ENCODE measurements at places on chromosomes 13 and 19. TPM values are rescaled to one million over a fixed set of nuclear protein-coding genes. Genes with fewer than 3 reads are reported as not detected.

Gene LRFN3
- total RNA-seq = 6.3 TPM

Gene FGF14
- total RNA-seq = 0.70 TPM

Gene TGFBR3L
- total RNA-seq = 1.0 TPM

Gene PSG3
- 0.50 TPM for total RNA-seq

Gene PPM1N
- total RNA-seq = 1.0 TPM

Gene LILRB4
- not detected for total RNA-seq

Gene ERICH4
- not detected for total RNA-seq

Gene UNC13A
- 0.05 TPM for total RNA-seq

Gene TRPC4
- 0.15 TPM for total RNA-seq

Gene ZNF888
- total RNA-seq = 24.7 TPM

DNA sequence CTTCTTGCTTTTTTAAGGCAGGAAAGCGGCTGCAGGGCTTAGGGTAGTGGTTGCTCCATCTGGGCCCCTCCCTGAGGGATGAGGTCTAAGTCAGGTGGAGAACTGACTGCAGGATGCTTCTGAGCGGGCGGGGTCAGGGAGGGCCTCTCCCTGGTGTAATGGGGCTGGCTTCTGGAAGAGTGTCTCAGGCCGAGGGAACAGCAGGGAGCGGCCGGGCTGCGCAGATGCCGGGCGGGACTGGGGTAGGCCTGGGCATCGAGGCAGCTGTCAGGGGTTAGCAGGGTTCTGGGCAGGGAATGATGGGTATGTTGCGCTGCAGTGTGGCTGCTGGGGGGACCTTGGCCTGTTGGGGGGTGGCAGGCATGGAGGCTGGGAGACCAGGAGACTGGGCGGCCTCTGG is 2.7 kb downstream of the FAM174C start:
- no peak for DNase-seq

DNA sequence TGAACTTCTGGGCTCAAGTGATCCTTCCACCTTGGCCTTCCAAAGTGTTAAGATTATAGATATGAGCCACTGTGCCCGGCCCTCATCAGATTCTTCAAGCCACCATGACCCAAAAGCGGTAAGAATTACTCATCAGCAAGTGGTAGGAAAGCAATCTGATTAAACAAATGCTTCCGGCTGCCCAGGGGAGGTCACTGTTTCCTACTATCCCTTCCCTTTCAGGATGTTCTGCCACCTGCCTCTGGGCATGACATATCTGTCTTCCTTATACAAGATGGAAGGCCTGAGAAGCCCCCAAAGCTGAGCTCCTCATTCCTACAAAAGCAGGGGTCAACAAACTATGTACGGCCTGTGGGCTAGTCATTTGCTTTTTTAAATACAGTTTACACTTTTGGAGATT is 7.0 kb downstream of the ABHD8 start:
- peak; percentile 65 for DNase-seq

DNA sequence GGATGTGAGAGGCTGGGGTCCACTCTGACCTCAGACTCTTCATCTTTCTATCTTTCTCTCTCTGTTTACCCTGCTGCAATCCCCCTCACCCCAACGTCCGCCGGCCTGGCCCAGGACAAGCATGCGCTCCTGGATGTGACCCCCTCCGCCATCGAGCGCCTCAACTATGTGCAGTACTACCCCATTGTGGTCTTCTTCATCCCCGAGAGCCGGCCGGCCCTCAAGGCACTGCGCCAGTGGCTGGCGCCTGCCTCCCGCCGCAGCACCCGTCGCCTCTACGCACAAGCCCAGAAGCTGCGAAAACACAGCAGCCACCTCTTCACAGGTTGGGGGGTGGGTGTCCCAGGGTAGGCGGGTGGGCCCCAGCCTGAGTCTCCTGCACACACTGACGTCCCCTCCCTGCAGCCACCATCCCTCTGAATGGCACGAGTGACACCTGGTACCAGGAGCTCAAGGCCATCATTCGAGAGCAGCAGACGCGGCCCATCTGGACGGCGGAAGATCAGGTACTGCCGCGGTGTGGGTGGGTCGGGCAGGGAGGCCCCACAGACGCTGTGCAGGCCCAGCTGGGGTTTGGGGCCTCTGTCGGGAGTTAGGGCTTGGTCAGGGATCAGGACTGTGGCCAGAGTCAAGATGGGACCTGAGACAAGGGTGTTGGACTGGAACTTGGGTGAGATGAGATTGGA is 15.0 kb downstream of the APBA3 start:
- DNase-seq = no peak

DNA sequence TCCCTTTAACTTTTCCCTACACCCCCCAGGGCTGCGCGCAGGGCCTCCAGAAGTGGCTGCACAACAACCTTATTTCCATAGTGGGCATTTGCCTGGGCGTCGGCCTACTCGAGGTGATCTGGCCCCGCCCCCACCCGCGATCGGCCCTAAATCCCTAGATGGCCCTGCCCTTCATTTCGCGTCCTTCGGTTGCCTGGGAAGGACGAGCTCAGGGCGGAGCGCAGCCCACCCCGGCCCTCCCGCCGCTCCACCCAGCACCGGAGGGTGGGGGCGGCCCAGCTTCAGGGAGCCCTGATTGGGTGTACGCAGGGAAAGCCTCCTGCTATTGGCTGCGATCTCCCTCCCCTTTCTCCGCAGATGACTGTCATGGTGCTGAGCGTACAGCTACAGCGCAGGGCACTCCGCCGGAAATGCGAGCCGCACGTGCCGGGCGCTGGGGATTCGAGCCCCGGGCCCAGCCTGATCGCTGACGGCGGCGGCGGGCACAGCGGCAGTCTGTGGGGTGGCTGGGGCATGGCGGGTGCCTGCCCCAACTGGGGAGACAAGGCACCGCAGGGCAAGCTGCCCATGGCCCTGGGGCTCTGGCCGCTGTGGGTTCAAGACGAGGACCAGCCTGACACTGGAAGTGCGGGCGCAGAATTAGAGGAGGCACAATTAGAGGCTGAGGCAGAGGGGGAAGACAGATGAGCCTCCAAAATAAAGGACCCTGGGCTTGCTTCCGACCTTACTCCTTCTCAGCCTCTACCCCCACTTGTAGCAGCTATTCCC is 4.3 kb downstream of the CD37 start:
- peak; percentile 86 for DNase-seq

DNA sequence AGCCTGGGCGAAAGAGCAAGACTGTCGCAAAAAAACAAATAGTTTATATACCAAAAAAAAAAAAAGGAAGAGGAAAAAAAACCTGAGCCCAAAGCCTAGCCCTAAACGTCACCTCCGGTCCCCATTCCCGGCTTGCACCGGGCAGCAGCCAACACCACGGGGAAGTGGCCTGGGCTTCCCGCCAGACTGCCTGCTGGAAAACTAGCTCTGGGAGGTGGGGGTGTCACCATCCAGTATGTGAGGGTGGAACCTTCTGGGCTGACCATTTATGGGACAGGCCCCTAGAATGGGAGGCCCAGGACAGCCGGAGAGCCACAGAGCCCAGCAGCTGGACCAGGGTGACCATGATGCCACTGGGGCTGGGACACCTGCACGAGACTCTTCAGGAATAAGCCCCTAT is 37.3 kb downstream of the IL12RB1 start:
- DNase-seq = no peak

- peak; percentile 86 for DNase-seq
Measured at GRCh38 chr13:97224544-97225300, 2.6 kb downstream of the MBNL2 start.

DNA sequence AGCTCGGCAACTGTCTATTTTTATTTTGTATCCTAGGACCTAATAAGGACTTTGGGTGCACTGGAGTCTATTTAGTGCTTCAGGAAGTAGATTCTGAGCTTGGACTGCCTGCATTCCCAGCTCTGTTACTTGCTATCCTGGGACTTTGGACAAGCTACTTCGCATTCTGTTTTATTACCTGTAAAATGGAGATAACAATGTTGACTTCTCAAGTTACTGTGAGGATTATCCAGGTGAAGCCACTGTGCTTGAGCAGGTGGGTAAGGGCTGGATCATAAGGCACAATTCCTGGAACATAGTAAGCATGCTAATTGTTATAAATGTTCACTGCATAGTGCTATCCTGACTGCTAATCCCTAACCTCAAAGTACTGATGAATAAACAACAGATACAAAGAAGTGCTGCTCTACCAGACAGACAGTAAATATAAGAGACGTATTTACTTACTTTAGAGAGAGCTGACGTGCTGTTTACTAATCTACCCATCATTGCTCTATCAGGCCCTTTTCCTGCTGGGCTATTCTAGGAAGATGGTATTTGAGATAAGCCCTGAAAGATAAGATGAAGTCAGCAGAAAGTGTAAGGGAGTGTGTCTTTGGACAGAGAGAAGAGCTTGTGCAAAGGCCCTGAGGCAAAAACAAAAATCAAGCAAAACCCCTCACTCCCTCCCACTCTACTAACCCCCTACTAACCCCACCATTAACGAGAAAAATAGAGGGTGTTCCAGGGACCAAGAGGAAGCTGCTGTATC is 50.8 kb upstream of the FLT1 start:
- no peak for DNase-seq

- no peak for DNase-seq
Measured at GRCh38 chr13:111503905-111504695, 183.7 kb downstream of the TEX29 start.
